ENCODE measurements at places on chromosomes 11 and 22.

DNA sequence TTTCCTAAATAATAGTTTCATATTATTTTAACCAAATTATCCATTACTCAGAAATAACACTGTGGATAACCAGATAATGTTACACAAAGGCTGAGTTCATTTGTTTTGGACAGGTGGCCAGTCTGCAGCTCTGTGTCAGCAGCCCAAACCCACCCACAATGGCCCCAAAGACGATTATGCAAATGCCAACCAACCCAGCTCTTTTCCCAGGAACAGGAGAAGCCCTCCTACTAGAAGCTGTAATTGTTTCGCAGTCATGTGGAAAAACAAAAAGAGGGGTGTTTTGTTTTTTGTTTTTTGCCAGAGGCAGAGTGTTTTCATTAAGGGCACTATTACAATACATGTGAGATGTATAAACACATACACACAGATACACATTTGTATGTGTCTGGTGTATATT lies 102.1 kb downstream of the FCHSD2 start:
- DNase-seq = no peak

GRCh38 chr22:20211997-20212753 lies 55.9 kb downstream of the RTN4R start:
- DNase-seq = no peak

- DNase-seq = no peak
Measured at GRCh38 chr11:8220261-8221045, 43.2 kb downstream of the LMO1 start.

DNA sequence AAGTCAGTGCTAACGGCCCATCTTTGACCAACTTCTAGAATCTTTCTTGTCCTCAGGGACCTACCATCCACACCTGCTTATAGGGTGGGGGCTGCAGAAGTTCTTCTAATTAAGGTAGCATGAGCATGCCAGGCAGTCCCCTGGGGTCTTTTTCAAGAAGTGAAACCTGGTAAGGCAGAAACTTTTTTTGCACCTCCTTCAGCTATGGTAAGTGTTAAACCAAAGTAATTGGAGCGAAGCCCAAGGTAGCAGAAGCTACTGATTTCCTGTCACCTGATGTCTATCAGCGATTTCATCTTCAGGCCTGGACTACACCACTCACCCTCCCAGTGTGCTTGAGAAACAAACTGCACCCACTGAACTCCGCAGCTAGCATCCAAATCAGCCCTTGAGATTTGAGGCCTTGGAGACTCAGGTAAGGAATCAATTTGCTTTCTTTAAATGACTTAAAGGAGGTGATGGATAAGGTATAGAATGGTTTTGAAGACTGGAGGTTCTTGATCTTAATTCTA lies at the start of gene MS4A1:
Gene MS4A1 (plus strand): TSS at position 317 of the 512 bp plus-strand sequence. CDS start 6,528 bp downstream, outside the sequence.
- DNase-seq = no peak

DNA sequence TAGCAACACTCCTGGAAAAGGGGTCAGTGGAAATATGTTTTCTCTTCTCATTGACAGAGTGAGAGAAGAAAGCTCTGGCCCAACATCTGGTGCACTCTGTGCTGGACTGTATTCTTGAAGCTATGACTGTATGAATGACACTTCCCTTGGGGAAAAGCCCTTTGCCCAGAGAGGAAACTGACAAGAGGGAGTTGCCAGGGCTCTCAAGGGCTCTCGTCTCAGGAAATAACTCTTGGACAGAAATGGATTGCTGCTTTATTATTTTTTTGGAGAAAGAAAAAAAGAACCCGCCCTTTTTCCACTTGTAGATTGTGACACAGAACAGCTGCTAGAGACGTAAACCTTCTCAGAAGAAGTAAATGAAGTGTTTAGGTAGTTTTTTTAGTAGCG lies 11.4 kb downstream of the ETS1 start:
- DNase-seq = no peak

DNA sequence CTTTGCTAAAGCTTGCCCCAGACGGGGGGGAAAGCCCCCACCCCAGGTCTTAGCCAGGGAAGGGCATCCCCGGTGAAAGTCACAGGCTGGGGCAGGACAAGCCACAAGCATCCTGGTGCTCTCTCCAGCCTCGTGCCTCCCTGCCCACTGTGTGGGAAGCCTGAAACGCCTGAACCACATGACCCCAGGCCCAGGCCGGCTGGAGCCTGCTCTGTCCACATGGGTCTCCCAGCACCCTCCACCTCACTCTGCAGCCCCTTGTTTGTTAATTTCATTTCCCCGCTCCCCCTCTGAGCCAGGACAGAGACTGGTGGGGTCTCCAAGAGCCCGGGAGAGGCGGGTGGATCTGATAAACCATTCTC lies 58.3 kb upstream of the TCF20 start:
- DNase-seq = no peak

GRCh38 chr22:40211476-40212054 lies 33.8 kb downstream of the TNRC6B start:
- no peak for DNase-seq

- DNase-seq = no peak
Measured at GRCh38 chr11:32435152-32435480, 223 bp downstream of the WT1 start.

DNA sequence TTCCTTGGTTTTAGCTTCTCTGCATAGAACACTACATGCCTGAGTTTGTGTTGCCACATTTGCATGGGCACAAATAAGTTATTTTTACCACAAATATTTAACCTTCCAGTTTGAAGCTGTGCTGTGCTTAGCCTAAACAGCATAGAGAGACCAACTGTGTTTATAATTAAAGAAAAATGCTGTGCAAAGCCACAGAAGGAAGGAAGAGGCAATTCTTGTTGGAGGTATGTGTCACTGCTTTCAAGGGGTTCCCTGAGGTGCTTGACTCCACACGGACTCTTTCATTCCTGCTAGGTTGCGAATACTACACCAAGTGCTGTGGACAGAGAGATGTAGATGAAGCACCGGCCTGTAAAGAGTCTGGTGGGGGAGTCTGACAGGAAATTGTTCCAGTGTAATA lies 47.6 kb upstream of the OLFML1 start:
- DNase-seq = no peak

GRCh38 chr11:112437096-112437495 lies 176.4 kb upstream of the PLET1 start:
- DNase-seq = no peak

DNA sequence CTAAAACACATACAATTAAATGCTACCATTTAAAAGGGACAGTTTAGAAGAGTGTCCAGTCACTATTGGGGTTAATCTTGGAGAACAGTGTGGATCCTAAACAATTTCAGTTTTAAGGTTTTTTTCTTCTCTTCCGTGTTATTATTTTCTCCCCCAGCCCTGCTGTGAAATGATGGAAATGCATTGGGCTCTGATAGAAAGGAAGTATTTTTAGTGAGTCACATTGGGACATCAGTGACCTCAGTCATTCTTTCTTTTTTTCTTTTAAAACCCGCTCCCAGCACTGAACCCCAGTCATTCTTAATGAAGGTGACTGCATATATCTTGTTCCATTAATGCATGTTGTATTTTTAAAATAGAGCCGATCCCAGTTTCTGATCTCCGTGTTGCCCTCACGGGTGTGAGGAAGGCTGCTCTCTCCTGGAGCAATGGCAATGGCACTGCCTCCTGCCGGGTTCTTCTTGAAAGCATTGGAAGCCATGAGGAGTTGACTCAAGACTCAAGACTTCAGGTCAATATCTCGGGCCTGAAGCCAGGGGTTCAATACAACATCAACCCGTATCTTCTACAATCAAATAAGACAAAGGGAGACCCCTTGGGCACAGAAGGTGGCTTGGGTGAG lies 93.2 kb upstream of the OR4B1 start:
- DNase-seq = no peak

DNA sequence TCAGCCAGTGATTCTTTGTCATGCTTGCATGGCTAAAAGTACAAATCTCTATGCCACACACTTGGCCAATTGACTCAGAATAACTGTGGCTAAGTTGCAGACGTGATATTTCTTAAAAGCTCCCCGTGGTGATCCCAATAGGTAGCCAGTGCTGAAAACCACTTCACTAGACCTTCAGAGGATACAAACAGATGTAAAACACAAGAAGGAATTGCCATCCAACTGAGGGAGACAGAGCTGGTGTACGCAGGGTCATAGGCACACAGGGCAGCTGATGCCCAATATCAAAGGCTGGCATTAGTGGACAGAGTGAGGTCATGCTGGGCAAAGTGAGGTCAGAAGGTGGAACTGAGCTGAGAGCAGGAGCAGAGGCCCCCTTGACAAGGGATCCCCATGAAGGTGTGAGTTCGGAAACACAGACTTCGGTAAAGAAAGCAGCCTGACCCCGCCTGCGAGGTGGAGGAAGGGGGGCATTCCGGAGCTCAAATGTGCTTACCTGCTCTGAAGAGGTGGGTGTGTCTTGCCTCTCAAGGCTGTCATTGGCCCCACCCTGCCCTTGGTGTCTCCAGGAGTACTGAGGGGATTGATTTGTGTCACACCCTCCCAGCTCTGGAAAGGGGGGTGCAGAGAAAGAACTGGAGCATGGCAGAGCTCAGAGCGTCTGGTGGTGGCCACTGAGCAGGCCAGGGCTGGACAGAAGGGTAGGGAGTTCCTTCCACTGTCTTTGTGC lies 344.9 kb upstream of the B3GAT1 start:
- no peak for DNase-seq

- no peak for DNase-seq
Measured at GRCh38 chr11:86182976-86183584, 61.5 kb upstream of the EED start.

GRCh38 chr11:9385327-9385899 lies 961 bp downstream of the IPO7 start:
- no peak for DNase-seq

DNA sequence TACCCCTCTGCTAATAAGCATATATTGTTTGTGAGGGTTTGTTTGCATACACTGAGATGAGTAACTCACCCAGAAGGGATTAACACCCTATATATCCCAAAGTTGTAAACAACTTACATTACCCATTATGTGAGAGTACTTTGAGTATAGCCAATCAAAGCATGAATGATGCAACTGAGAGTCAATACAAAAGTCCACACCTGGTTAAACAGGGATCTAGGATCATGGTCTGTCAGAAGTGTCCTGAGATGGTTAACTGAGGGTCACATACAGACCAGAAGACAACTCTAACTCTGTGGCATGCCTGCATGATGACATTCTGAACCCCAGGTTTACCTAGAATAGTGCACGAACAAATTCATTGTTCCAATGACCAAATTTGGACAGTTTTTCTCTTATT lies 17.4 kb upstream of the OR10A5 start:
- no peak for DNase-seq

GRCh38 chr22:42820045-42820763 lies 36.9 kb downstream of the ARFGAP3 start:
- DNase-seq = no peak

GRCh38 chr11:103112364-103112763 lies 3.1 kb downstream of the DYNC2H1 start:
- no peak for DNase-seq
